ENCODE measurements at places on chromosomes 3 and 15.

DNA sequence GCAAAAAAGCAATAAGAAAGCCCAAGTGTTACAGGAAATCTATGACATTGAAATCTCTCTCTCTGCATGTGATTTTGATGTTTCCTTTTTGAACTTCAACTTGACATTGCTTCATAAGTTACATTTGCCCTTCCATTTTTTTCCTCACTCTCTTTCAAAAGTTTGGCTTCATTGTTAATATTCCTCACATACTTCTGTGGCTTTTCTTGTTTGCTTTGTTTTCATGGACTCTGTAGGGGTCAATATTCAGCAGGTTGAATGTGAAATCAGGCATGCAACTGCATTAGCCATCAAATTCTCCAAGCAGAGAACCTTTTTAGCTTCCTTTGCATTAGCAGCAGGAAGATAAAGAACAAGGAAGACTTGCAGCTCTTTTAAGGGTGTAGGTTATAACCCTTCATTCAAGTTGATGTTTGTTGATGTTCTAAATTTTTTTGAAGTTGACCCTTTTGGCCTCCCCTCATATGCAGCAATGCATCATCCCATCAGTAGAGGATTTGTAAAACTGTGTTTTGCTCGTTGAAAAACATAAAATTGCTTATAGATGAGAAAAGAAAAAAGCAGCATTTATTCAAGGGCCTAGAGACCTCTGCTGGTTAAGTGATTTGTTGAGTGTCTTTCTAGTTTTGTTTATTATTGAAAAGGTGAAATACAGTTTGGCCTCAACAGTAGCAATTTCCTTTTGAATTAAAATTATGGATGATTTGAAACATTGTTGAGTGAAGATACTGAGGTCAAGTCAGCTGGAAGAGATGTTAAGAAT, 211.4 kb downstream of the IL5RA start:
- no peaks in the 10 kb centered on the region for H3K4me1 ChIP-seq
- H3K36me3 ChIP-seq: no peaks in the 10 kb centered on the region

- H3K27me3 ChIP-seq: no peaks in the 10 kb centered on the region
- no peaks in the 10 kb centered on the region for H3K36me3 ChIP-seq
- DNase-seq: no peak
- no peak overlapping the region for H3K4me3 ChIP-seq
- no peaks in the 10 kb centered on the region for H3K4me1 ChIP-seq
- no peak overlapping the region for H3K27ac ChIP-seq
These were observed 122.3 kb upstream of the GPR149 start for GRCh38 chr3:154552338-154552737.

DNA sequence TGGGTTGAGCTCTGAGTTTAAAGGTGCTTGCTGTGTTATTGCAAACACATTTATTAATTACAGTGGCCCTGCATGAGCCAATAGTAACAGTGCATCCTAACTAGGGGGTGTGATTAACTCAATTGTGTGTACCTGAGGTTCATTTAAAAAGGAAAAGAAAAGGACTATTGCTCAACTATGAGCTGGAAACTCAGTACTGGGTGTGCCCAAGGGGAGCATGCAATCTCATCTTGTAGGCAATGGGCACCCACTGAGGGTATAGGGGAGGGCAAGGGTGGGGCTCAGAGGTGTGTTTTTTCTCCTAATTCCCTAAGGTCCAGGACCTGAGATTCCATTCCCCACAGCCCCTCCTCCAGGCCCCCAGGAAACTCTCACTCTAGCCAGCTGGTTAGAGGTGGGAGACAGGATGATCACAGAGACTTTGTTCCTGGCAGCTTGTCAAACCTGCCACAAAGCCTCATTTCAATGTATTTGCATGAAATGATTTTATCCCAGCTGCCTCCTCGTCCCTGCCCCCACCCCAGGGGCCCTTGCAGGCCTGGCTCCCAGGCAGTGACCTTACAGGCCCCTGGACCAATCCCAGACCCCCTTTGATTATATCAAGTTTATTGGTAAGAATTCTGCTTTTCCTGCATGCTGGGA, 220.7 kb downstream of the TBC1D2B start:
- H3K4me1 ChIP-seq: peaks cover 5% of the 10 kb centered on the region
- H3K27ac ChIP-seq: no peak overlapping the region
- no peak for DNase-seq
- H3K36me3 ChIP-seq: peaks cover 1% of the 10 kb centered on the region
- peaks cover 48% of the 10 kb centered on the region for H3K27me3 ChIP-seq
- no peak overlapping the region for H3K4me3 ChIP-seq

- DNase-seq: no peak
- H3K27me3 ChIP-seq: peaks cover 13% of the 10 kb centered on the region
- no peak overlapping the region for H3K27ac ChIP-seq
- no peaks in the 10 kb centered on the region for H3K4me1 ChIP-seq
- no peak overlapping the region for H3K4me3 ChIP-seq
These were observed 65.2 kb downstream of the SLCO2A1 start for GRCh38 chr3:133964547-133964946.

- H3K27ac ChIP-seq: no peak overlapping the region
- H3K27me3 ChIP-seq: peaks cover 83% of the 10 kb centered on the region
- no peaks in the 10 kb centered on the region for H3K36me3 ChIP-seq
- H3K4me1 ChIP-seq: peaks cover 10% of the 10 kb centered on the region
- no peak for DNase-seq
These were observed 1.4 kb downstream of the FBLN2 start for GRCh38 chr3:13550423-13550690.

DNA sequence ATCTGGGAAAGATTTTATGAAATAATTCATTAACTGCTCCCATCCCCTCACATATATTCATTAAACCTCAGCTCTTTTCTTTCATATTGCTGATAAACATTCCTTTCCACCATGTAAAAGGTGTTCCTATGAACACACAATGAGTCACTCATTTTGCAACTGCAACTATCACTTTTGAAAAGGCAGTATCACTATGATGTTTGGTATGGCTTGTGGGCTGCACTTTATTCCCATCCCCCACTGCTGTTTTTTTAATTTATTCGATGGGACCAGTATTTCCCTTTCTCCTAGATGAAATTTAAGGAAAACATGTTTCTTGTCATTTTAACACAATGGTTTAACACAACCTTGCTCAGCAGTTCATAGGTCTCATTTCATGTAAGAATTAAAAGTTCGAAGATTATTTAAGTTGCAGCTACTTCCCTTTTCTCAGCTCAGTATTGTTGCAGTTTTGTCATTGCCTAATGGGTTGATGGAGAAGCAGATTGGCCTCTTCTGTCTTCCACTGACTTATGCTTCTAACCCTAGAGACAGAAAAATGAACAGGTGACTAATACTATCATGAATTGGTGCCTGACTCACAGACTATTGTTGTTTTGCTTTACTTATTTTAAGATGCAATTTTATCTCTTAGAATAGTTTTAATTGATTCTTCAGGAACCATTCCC, 280.3 kb downstream of the ZPLD1 start:
- H3K4me1 ChIP-seq: no peaks in the 10 kb centered on the region
- peaks cover 14% of the 10 kb centered on the region for H3K27me3 ChIP-seq
- no peak overlapping the region for H3K27ac ChIP-seq
- no peaks in the 10 kb centered on the region for H3K36me3 ChIP-seq
- no peak for DNase-seq

- no peak overlapping the region for H3K4me3 ChIP-seq
- DNase-seq: no peak
- no peaks in the 10 kb centered on the region for H3K36me3 ChIP-seq
- no peak overlapping the region for H3K27ac ChIP-seq
These were observed 26.4 kb downstream of the ADCY5 start for GRCh38 chr3:123422457-123422856.

- DNase-seq: no peak
- no peak overlapping the region for H3K4me3 ChIP-seq
- H3K27ac ChIP-seq: no peak overlapping the region
These were observed 39.1 kb upstream of the SETMAR start for GRCh38 chr3:4264040-4264439.

GRCh38 chr3:134056464-134056891, 26.8 kb upstream of the SLCO2A1 start:
- no peak overlapping the region for H3K4me3 ChIP-seq
- no peak overlapping the region for H3K27ac ChIP-seq
- peaks cover 2% of the 10 kb centered on the region for H3K36me3 ChIP-seq
- peaks cover 6% of the 10 kb centered on the region for H3K4me1 ChIP-seq
- no peak for DNase-seq

- no peak for DNase-seq
- no peaks in the 10 kb centered on the region for H3K36me3 ChIP-seq
- no peaks in the 10 kb centered on the region for H3K4me1 ChIP-seq
- no peak overlapping the region for H3K27ac ChIP-seq
- peaks cover 11% of the 10 kb centered on the region for H3K27me3 ChIP-seq
These were observed 179.6 kb downstream of the TBC1D2B start for GRCh38 chr15:77897896-77898406.

GRCh38 chr3:177221744-177222143, 24.5 kb upstream of the TBL1XR1 start:
- no peaks in the 10 kb centered on the region for H3K27me3 ChIP-seq
- no peak overlapping the region for H3K27ac ChIP-seq
- no peaks in the 10 kb centered on the region for H3K4me1 ChIP-seq
- no peak overlapping the region for H3K4me3 ChIP-seq
- DNase-seq: no peak
- H3K36me3 ChIP-seq: peaks cover 2% of the 10 kb centered on the region

GRCh38 chr3:37708789-37709188, 152.9 kb upstream of the CTDSPL start:
- H3K4me3 ChIP-seq: no peak overlapping the region
- H3K27me3 ChIP-seq: peaks cover 61% of the 10 kb centered on the region
- no peaks in the 10 kb centered on the region for H3K36me3 ChIP-seq

DNA sequence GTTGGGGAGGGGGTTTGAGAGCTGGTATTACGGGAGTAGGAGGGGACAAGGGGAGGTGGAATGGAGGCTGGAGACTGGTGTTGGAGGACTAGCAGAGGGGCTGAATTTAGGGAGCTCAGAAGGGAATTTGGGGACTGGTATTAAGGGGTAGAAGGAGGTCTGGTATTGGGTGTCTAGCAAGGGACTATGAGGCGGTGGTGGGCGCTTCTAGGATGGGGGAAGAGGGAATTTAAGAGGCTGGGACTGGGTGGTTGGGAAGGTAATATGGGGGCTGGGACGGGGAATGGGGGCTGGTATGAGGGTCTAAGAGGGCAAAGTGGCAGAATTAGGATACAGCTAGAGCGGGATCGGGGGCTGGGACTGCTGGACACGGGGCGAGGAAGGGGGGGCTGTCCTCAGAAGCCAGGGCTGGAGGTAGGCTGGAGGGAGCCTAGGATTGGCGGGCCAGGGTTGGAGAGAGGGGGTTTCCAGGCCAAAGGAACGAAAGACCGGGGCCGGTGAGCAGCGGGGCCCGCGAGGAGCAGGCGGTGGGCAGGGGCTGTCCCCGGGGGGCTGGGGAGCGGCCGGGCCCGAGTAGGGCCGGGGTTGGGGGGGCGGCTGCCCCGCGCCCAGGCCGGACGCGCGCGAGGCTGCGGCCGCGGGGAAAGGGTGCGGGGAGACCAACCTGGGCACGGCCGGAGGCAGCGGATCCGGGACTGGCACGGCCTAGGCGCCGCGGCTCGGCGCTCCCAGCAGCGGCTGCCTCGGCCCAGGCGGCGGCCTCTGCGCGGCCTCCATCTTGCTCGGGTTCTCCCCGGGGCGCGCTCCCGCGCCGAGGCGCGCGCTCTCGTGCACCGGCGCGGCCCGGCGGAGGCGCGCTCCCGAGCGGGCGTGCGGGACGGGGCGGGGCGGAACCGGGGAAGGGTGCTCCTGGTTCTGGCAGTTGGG, at the start of gene LHFPL4:
Gene LHFPL4 (minus strand): TSS at position 802 of the 927 bp plus-strand sequence. CDS start 1,143 bp downstream, outside the sequence.
- peak within 1 kb of the TSS; percentile 46 for H3K4me3 ChIP-seq
- no peak within 1 kb of the TSS for H3K27ac ChIP-seq
- H3K36me3 ChIP-seq: no peaks in the 10 kb centered on the region
- H3K27me3 ChIP-seq: peaks cover 84% of the 10 kb centered on the region
- DNase-seq: no peak
